AG04449 (cell line): ENCODE measurements at places on chromosomes 3 and 15.

DNA sequence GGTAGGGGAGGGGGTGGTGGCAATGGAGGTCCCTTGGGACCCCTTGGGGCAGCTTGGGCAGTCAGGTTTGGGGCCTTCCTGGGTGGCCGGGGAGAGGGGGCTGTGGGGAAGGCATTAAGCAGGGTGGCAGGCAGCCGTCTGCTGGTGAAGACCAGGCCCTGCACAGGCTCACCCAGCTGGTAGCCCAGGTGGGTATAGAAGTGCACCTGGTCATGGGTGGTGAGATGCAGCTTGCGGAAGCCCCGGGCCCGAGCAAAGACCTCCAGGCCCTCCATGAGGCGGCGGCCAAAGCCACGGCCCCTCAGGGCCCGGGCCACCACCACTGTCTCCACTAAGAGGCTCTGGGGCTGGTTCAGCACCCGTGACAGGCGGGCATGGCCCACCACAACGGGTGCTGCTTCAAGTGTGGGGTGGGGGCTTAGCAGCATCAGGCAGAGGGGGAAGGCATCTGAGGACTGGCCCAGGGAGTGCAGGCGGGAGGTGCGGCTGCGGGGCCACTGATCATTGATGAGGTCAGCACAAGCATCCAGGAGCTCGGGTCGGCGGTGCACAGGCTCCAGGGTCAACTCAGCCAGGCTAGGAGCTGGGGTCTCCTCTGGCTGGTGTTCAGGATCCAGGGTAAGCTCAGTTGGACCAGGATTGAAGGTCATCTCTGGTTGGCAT, 2.4 kb downstream of the HYAL3 start:
- no peak for DNase-seq

GRCh38 chr15:56038015-56038414, 44.6 kb upstream of the NEDD4 start:
- DNase-seq: no peak

- DNase-seq: no peak
Observed at GRCh38 chr3:4448187-4448586, 18.9 kb downstream of the SUMF1 start.

DNA sequence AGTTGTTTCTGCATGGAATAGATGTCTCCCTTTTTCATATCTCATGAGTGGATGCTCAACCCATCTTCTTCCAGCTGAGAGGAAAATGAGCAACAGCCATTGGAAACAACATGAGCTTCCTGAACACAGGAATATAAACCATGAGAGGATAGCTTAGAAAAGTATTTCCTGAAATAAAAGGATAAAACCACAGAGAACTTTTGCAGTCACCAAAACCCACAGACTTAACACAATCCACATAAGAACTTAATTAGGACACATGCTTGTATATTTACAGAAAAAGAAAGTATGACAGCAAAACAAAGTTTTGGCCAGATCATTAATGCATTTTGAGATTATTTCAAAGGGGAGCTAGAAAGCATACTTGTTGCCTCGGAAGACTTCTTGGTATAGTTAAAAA, 180.5 kb upstream of the RASGRP1 start:
- DNase-seq: no peak

- no peak for DNase-seq
Observed at GRCh38 chr15:68264282-68264681, 13.3 kb upstream of the FEM1B start.

DNA sequence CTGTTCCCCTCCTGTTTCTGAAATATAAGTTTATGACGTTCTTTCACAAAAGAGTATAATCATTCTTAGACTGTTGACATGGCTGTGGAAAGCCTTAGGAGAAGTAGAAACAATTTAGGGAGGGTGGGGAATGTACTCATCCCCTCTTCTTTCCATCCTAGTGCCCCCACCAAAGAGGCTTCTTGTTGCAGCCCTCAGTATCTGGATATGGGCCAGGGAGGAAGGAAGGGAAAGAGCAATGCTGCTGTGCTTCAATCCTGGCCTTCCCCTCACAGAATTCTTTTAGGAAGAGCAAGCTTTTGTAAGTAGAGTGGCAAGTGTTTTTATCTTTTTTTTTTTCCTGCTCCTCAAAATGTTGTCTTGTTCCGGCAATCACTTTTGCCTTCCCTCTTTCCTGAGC, 1.7 kb downstream of the INAFM2 start:
- DNase-seq: no peak
